ENCODE measurements at places on chromosomes 4 and X. TPM values are rescaled to one million over a fixed set of nuclear protein-coding genes. Genes with fewer than 3 reads are reported as not detected.

F8A3 gene
- total RNA-seq, result 0.56 TPM

ADD1 gene
- total RNA-seq, result 205 TPM

ARHGEF9 gene
- total RNA-seq, result 7.1 TPM

NMU gene
- total RNA-seq, result 0.20 TPM

GSX2 gene
- total RNA-seq, result not detected

Measured in pulmonary artery endothelial cell (primary cell).